Thymus (tissue), 14 donors: ENCODE measurements at places on chromosomes 5 and 9.
A peak's percentile ranks its signal among the peaks of the same experiment; 100 is the strongest.

DNA sequence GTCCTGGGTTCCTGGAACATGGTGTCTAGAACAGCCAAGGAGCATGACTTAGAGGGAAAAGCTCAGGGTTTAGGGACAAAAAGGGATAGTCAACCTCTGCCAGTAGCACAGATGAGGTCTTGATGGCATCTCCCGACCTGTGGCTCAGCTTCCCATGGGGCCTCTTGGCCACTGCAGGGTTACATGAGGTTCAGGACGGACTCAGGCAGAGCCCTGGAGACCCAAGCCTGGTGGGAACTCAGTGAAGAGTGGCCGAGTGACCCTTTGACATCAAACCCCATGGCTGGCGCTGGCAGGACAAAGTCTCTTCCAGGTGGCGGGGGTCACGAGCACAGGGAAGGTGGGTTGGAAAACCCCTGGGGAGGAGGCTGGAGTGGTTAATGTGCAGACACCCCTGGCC is 57.8 kb downstream of the MTRR start:
- DNase-seq: no peak

DNA sequence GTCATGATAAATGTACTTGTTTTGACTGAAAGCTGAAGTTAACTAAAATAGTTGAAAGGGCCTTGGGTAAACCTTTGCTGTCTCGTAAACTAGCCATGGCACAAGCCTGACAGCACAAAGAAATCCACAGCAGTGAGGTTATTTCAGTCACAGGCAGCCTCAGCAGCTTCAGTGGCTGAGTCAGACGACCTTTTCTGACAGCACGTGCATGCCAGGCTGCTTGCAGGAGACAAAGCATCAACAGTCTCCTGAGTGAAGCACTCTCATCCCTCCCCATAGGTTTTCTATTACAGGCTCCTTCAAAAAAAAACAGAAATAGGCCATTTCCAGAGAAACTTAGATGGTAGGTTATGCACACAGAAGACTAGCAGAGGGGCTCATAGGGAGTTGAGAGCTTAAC is 34.6 kb downstream of the OXCT1 start:
- DNase-seq: no peak

- DNase-seq: no peak
Measured at GRCh38 chr9:130167927-130168326, 4.3 kb upstream of the NCS1 start.

DNA sequence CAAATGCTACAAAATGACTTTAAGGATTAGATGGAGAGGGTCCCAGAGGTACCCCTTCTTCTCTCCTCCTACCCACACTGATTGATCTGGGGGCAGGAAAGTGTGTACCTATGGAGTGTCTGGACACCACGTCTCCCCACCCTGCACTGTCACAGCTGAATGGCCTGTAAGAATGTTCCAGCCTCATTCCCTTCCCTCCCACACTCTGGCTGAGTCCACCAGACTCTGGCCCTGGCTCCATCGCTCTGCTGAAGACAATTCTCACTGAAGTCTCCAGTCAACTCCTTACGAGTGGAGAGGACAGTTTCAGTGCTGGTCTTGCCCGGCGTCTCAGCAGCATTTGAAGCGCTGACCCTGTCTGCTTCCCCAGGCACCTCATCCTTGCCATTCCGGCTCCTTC is 105.8 kb downstream of the TTLL11 start:
- no peak for DNase-seq

DNA sequence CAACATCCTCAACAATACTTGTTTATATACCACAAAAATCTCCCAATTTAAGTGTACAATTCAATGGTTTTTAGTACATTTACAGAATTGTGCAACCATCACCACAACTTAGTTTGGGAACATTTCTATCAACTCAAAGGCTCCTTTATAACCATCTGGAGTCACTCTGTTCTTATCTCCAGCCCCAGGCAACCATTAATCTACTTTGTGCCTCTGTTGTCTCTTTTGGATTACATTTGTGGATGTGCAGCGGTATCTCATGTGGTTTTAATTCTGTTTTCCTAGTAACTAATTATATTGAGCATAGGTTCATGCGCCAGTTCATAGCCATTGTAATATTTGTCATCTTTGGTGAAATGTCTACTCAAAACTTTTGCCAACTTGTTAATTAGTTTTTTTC is 14.4 kb downstream of the ADAMTS19 start:
- DNase-seq: no peak

GRCh38 chr5:109739741-109740728 is 50.3 kb downstream of the MAN2A1 start:
- DNase-seq: no peak

DNA sequence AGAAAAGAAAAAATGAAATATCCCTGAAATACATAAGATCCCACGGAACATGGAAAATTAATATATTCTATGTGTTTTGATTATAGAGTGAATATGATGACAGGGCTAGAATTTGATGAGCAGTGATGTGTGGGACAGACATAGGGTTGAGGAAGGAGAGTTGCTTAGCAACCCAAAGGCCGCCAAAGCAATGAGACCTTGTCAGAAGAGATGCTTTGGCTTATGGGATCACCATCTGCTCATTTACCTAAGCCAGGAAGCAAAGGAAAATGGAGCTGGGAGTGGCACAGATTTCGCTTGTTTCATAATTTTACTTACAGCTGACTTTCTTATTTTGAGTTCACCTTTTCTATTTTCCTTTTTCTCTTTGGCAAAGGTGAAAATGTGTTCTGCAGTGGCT is 20.9 kb upstream of the HAPLN1 start:
- DNase-seq: no peak

DNA sequence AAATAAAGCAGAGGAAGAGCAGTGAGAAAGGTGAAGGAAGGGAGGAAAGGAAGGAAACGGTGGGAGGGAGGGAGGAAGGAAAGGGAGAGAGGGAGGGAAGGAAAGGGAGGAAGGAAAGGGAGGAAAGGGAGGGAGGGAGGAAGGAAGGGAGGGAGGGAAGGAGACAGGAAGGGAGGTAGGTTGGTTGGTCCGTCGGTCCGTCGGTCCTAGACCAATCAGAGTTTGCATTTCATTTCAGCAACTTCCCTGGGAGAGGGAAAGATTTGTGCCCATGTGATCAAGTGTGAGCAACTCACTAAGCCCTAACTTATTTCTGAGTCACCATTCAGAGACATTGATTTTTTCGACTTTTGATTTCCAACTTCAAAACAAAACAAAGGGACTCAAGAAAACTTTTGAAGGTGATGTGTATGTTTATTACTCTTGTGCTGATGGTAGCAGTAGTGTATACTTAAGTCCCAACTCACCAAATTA is 18.8 kb downstream of the NANS start:
- no peak for DNase-seq

DNA sequence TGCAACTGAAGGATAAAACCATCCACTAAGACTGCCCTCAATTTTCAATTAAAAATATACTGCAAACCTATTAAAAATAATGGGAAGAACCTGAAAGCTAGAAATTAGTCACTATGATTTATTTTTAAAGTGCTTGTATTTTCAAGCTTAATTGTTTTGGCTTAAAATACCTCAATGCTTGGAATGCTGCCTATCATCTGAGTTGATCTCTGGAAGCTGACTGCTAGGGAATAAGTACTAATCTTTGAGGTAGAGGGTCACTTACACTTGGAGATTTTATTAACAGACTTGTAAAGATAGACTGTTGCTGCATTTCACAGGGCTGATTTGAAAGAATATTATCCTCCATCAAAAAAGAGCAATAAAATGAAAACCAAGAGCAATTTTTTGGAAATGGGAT is 6.2 kb downstream of the PCSK1 start:
- DNase-seq: no peak

- no peak for DNase-seq
Measured at GRCh38 chr9:23380821-23381220, 445.2 kb downstream of the ELAVL2 start.

DNA sequence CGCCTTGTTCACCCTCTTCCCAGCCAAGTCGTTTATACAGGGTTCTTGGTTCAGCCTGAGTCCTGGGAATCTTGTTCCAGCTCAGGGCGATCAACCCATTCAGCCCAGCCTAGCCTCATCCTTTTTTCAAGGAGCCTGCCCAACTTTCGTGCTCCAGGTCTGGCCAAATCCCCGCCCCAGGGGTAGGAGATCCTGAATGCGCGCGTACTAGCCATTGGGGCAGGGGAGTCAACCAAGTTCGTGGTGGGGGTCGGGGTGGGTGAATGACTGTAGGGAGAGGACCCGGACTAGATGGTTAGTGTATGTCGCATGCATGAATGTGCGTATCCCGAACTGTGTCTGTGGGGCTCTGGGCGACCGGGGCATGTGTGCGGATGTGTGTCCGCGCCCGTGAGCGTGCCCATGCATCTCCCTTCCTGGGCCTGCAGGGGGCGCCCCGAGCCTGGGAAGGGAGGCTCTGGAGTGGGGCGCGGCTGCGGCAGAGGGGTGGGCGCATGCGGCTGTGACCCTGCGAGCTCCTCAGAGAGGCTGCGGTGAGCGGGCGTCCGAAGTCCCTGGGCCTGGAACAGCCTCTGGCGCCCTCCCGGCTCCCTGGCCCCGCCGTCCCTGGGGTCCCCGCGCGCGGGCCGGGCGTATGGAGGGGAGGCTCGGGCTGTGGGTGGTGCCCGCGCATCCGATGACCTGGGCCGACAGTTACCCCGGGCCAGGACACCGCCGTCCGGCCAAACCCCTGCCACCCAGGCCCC is 8.7 kb downstream of the CCL21 start:
- DNase-seq: peak; percentile 48

DNA sequence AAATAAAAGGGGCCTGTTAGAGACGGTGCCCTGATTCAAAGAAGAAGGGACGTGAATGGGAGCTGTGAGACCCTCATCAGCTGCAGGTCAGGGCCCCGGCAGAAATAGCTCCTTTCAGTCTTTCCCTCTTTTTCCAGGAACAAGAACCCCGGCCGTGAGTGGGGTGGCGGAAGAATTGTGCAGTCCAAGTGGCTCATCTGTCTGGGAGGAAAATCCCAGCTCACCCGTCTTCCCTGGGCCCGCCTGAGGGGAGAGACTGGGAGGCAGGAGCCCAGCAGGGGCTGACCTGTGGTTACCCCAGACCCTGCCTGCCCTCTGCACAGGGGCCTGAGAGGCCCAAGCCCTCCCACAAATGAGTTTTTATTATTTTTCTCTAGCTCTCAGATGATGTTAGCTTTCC is 24.8 kb upstream of the CSF1R start:
- no peak for DNase-seq

GRCh38 chr5:54045077-54045792 is 265.1 kb downstream of the ARL15 start:
- no peak for DNase-seq

DNA sequence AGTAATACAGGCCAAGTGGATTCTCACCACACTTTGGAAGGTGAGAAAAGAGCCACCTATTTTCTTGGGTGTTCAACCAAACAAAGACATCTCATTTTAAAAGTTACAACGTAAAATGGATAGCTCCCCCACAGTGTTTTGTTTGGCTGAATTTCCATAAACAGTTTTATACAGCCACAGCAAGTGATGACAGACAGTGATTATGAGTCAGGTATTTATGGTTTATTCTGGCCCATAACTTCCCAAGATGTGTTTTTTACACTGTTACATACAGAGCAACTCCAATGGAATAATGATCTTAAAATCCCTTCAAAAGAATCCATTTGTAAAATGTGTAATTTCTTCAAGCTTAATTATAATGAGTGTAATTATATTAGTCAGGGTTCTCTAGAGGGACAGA is 421.3 kb downstream of the TLE1 start:
- no peak for DNase-seq

DNA sequence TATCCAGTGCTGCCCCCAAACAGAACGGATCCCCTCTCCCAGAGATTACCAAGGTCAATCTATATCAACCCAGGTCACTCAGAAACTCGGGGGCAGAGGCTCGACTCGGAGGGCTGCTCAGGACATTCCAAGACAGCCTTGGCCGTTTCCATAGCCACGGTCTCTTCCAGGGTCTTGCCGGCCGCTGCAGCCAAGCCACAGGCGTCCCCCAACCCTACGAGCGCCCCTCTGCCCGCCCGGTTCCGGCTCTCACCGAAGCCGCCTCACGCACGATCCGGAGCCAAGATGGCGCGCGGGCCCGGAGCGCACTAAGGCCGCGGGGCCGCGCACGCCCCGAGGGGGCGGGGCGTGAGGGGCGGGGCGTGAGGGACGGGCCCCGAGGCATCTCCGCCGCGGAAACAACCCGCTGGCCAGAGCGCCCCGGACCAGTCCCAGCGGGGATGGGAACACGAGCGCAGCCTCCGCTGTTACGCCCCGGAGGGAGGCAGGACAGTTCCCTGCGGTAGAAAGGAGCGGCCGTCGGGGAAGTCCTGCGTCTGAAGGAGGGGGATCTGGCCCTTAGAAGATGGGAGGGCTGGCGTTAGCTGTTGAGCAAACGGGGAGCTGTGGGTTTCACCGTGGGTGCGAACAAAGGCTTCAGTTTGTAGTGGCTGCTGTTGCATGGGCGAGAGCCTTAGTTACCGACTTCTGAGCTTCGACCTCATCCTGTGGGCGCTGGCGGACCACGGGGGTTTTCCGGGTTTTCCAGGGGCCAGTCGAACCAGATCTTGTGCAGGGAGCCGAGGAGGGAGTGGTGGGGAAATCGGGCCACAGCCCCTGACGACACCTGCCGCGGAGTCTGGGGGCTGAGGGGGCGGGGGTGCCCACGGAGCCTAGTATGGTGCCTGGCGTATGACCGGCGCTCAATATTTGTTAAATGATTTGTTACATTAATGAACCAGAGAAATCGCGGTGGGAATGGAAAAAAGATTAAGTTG is at the start of gene RPP25L:
Gene RPP25L, minus strand, starts transcription at position 287 of the 977 bp plus-strand sequence. CDS start 801 bp downstream, outside the sequence.
- peak; percentile 72 for DNase-seq

- DNase-seq: no peak
Measured at GRCh38 chr5:72938206-72938605, 17.6 kb upstream of the FCHO2 start.

- no peak for DNase-seq
Measured at GRCh38 chr5:90336752-90337151, 72.8 kb downstream of the CETN3 start.

DNA sequence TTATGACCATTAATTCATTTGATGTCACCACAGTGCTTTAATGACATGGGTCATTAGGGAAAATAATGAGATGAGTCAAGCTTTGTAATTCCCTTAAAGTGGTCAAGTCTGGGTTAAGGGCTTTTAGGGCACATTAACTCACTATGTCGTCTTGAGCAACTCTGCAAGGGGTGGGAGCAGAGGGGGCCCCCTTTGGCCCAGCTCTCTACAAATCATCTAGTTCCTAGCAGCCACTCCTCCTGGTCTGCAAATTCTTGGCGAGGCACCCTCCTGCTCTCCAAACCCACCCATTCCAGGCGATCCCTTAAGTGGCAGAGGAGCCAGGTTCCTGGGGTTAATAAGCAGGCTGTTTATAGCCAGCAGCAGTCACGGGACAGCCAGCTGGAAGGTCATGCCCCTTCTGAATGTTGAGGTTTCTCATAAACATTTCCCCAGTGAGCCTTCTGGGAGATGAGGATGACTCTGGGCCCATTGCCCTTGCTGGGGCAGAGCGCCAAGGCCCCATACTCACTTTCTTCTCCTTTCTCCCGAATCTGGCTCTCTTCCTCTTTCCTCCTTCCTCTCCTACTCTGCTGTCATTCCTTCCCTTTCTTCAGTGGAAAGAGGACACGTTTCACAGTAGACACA is 14.3 kb upstream of the GPX3 start:
- DNase-seq: no peak

DNA sequence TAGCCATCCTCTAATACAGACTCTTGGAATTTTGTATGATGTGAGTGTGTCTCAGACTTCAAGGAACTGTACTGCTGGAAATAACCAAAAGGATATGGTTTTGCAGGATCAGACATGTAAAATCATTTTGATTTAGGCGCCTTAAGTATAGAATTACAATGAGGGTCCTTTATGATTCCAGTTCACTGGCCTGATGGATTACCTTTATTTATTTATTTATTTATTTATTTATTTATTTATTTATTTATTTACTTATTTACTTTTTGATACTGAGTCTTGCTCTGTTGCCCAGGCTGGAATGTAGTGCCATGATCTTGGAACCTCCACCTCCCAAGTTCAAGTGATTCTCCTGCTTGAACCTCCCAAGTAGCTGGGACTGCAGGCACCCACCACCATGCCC is 37.9 kb upstream of the ROPN1L start:
- no peak for DNase-seq
